Central memory CD4-positive, alpha-beta T cell (primary cell): ENCODE measurements at places on chromosomes 11 and 22.

DNA sequence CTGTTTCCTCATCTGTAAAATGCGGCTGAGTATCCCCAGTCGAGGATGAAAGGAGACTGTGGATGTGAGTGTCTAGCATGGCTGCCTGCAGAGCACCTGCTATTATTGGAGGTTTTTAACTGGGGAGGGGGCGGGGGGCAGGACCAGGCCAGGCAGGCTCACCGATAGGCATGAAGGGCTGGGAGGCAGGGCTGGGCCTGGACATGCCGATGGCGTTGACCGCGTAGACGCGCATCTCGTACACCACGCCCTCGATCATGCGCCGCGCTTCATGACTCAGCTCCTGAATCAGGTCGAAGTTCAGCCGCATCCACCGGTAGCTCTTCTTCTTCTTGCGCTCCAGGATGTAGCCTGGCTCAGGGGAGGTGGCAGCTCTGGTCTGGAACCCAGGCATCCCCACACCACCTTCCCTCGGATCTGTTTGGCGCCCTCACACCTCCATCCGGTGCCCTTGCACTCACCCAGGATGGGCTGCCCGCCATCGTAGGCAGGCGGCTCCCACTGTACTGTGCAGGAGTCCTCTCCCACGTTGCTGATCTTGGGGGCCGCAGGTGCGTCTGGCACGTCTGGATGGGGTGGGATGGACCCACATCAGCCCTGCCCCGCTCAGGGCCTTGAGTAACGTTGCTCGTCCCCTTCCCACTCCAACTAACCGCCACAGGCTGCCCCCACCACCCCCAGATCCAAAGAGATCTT, 15.1 kb downstream of the MYBPC3 start:
- no peak for DNase-seq

DNA sequence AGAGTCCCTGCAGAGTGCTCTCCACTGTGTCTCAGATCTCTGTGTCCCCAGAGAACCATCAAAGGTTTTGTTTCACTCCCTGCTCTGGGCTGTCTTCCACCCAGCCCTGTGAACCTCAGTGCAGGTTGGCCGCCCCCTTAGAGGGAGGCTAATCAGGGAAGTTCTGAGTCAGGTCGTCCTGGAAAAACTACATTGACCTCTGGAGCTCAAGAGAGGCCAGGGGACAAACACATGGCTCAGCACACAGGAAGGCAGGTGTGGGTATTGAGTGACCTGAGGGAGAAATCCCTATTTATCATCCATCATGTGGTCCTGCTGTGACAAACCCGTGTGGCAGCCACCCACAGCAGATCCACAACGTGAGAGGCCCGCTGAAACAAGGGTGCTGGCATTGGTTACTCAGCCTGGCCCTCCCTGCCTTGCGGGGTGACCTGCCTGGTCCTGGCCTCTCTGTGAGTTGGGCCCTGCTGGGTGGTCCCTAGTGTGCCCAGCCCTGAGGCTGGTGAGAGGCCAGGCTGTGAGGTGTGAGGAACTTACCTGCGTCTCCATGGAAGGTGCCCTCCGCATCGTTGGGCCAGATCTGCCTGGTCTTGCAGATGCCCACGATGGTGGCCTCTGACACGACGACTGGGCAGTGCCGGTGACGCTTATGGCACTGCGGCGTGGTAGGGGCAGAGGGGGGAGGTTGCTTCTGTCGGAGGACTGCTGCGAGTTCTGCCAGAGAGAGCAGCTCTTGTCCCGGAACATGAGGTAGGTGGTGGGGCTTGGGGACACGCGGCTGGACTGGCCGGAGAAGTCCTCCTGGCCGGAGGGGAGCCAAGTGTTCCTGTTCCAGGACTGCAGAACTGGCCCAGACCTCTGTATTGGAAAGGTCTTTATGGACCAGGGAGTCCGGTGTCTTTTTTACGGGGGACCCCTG, 669 bp upstream of the BCR start:
- DNase-seq = no peak

- DNase-seq = no peak
Observed at GRCh38 chr11:2394818-2395105, 5.8 kb upstream of the TSSC4 start.

DNA sequence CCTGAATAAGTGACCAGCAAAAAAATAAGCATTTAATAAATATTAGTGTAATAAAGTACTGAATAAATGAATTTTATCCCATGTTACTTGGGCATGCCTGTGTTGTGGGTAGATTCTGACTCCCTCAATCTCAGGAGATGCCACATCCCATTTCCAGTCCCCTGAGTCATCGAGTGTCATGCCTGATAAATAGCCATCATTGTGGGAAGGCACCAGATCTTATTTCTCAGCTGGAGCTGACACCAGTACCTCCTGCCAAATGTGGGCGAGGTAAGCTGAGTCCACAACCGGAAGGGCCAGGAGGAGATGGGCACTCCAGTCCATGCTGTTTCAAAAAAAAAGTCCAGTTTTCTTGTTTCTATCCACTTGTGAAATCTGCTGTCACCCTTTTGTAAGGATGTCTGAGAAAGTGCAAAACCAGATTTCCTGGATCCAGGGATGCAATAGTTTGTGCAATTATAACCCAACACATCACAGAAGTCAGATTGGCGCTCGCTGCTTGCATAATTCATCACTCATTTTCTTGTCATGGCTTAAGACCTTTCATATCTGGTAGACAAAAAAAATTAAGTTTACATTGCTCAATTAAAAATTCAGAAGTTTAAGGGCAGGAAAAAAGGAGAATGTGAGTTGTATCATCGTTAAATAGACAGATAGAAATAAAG, 311.6 kb downstream of the MIAT start:
- DNase-seq = no peak

DNA sequence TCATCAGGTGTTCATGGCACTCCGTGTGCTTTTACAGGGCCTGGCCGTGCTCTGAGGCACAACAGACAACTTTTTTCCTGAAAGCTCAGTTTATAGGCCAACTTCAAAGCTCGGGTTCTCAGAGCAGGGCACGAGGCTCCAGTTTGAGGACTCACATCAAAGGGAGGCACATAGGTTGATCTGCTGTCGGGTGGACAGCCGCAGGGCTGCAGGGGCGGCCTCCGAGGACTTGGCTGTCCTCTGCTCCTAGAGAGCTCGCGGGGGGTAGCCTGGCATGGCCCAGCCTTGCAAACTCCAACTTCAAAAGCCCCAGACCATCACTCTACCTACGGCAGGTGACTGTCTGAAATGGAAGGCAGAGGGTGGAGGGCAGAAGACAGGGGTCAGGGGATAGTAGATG, 31.6 kb downstream of the C11orf58 start:
- DNase-seq = no peak

DNA sequence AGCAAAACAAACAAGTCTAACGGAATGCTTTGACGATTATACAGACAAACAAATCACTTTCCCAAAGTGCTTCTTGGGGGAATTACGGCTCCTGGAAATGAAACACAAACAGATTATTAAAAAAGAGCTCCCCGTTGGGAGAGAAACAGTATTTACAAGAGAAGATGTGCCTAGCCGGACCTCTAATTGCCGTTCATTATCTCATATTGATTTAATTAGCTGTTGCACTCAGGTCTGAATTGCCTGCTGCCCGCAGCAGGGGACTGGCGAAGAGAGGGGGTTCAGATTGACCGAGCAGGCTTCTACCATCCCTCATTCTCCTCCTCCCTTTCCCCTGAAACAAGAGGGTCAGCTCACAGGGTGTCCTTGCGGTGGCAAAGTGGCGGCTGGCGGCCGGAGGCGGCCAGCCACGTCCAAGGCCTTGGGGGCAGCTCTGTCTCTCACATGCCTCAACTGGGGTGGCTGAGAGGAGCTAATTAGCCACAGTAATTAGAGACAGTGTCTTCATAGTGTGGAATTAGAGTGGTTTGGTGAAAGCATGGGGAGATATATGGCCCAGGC, 295.1 kb downstream of the MIAT start:
- DNase-seq = no peak

DNA sequence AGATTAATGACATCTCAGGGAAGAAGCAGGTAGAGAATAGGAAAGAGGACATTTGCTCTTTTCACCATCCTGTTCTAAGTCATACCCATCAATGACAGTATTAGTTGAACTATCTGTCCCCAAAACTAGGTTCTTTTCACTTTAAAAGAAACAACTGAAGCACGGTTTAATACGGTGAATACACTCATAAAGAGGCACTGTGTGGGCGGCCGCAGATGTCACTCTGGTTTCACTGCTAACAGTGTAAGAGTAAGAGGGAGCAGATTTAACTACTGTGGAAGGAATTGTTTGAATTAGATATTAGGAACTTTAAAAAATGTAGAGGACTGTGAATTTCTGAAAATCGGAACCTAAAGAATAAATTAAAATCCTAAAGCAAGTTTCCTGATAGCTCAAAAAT, 49.5 kb downstream of the VSIG10L2 start:
- no peak for DNase-seq
